Non-pigmented ciliary epithelial cell (primary cell): ENCODE measurements at places on chromosomes 7 and 10.

GRCh38 chr7:130907439-130907838 is 173.4 kb upstream of the KLF14 start:
- no peak for DNase-seq

DNA sequence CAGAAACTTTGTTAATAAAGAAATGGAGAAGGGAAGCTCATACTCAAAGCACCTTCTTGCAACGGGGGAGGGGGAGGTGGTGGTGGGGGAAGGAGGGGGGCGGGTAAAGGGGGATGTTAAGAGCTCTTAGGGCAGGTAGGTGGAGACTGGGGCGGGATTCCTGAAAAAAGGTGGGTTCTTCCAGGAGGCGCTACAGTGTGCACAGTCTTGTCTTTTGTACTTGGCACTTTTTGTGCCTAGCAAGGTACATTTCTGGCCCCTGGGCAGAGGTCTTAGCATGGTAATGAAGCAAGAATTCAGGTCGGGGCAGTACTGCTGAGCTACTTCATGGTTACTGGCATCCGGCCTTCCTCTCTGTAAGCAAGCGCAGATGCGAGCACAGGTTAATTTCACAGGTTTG is 15.2 kb upstream of the LAMB4 start:
- DNase-seq, result no peak

DNA sequence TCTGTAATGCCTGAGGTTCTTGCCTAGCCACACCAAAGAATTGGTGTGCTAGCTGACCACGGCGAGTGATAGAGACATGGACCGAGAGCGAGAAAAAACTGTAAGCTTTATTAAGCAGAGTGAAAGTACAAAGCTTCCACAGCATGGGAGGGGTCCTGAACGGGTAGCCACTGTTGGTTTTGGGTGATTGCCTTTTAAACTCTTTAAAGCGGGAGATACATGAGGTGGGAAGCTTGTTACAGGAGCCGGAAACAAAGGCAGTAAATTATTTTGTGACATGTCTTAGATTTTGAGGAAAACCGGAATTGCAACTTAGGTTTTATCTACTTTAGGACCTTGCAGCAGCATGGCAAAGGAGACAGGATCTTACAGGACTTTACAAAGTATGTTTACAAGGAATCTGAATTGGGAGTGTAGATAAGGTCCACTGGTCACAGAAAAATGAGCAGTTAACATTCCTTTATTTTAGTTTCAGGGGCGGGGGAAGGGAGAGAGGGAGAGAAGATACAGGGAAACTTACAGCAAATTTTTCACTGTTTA is 252.7 kb upstream of the MBL2 start:
- no peak for DNase-seq

DNA sequence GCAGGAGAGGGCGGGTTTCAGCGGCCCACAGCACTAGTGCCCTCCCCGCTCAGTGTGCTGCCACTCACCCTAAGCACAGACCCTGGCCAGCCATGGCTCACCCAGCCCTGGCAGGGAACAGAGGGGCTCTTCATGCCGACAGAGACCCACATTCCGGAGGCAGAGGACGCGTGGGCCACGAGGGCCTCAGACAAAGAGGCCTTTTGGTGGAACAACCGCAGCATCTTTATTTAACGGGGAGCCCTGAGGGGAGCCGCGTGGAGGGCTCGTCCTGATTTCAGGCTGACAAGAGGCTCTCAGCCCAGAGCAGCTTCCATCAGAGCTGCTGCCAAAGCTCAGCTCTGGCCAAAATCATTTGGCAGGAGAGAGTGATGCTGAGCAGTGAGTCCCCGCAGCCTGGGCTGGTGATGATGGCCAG is 127.8 kb downstream of the SH3PXD2A start:
- DNase-seq, result no peak

- no peak for DNase-seq
Measured at GRCh38 chr7:25669961-25670841, 441.9 kb upstream of the NPVF start.

- DNase-seq, result no peak
Measured at GRCh38 chr7:37782166-37782565, 66.2 kb upstream of the NME8 start.

DNA sequence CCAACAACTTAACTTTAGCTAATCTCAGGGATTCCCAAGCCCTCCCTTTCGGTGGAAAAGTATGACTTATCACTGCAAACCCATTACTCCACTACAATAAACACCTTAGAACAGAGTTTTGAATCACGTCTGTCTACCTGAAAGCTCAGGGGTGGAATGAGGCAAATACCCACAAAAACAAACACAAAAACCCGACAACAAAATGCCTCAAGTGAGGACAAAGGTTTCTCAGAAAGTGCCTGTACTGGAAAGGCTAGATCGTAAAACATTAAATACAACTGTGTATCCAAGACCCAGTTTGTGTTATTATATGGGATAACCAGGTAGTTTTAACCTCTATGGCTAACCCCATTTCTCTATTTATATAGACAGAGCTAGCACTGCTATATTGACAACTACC is 26.0 kb downstream of the MKRN1 start:
- no peak for DNase-seq

DNA sequence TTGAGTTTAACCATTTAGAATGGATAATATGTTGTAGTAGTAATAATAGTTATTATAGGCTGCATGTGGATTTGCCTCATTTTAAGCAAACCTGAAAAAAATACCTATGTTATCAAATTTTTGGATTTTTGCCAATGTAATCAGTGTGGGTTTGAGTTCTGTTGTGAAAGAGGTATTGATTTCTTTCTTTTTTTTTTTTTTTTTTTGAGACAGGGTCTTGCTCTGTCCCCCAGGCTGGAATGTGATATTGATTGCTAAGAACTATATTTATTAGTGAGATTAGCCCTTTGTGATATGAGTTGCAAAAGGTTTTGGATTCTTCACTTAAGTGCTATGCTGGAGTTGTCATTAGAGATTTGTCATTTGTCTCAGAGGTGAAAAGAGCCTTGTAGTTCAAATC is 124.4 kb downstream of the ST7 start:
- no peak for DNase-seq

- DNase-seq, result no peak
Measured at GRCh38 chr7:39664585-39664984, 41.2 kb downstream of the RALA start.

DNA sequence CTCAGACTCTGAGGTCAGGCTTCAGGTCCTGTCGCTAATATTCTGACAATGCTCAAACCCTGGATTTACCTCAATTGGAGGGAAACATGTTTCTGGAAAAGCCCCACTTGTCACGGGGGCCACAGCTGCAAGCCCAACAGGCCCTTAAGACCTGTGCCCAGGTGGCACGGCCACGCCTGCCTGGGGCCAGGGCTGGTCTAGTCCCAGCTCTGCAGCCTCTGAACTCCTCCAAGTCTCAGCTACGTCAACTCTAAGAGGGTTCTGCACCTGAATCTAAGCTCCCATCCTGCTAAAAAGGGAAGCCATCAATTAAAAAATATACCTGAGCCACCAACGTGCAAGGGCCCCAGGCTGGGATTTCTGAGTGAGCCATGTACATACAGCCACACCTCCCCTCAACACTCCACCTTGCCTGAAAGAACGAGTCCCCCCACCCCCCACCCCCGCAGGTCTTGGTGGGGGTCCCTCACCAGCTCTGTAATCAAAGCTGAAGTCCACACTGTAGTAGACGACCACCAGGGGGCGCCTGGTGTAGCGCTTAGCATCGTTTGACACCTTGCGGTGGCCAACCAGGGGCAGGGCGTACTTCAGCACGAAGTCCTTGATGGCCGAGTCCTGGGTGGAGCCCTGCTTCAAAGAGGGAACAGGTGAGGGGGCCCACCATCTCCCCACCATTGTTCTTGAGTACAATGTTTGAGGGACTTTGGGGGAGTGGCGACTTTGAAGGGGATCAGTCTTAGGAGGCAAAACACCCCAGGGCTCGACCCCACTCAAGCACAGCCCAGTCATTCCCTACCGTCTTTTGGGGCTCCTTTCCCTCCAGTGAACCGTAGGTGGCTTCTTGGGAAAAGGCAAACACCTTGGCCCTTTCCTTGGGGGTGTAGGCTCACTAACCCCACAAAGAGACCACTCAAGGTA is 22.6 kb downstream of the PDIA4 start:
- DNase-seq, result no peak

- no peak for DNase-seq
Measured at GRCh38 chr7:96530786-96531185, 178.9 kb downstream of the SEM1 start.

DNA sequence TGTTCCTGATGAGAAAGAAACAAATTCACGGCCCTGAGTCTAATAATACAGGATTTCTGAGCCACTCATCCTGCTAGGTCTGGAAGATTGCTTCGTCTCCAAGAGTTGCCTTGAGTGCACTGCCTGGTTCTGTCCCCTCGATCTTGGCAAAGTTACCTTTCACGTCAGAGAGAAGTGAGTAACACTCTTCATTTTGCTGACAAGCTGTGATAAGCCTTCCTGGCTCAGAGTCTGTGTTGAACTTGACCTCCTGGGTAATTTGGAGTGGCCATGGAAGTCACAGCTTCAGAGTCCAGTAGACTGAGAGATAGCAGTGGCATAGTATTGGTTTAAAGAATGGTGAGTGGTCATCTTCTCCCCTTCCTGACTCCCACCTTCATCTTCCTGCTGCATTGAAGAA is 64.7 kb upstream of the LRGUK start:
- DNase-seq, result no peak

- no peak for DNase-seq
Measured at GRCh38 chr10:124003871-124004662, 89.3 kb downstream of the CHST15 start.

DNA sequence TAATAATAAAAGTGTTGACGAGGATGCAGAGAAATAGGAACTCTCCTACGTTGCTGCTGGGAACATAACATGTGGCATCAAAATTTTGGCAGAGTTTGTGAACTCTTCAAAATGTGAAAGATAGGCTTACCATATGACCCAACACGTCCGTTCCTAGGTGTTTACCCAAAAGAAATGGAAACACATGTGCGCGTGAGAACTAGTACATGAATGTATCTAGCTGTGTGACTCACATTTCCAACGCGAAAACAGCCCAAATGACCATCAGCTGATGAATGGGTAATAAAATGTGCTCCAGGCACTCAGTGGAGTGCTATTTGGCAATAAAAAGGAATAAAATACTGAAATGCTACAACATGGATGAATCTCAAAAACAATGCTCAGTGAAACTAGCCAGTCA is 10.4 kb upstream of the ELFN1 start:
- DNase-seq, result peak; percentile 9

- no peak for DNase-seq
Measured at GRCh38 chr7:2908103-2908683, 64.1 kb upstream of the GNA12 start.

DNA sequence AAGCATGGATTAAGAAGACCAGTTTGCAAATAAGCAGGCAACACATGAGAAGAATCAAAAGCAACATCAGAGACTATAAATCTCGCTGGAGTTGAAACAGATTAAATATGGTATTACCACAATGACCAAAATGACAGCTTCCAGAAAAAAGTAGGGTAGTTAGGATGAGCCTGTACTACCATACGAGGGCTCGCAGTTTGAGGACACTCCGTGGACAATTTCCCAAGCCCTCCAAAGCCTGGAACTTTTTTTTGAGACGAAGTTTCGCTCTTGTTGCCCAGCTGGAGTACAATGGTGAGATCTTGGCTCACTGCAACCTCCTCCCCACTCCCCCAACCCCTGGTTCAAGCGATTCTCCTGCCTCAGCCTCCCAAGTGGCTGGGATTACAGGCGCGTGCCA is 1.0 kb downstream of the LRRC17 start:
- no peak for DNase-seq

- no peak for DNase-seq
Measured at GRCh38 chr7:1809601-1810258, 139.7 kb downstream of the ELFN1 start.
